Tibial nerve (tissue), 4 donors: ENCODE measurements at places on chromosomes 13 and 19.

DNA sequence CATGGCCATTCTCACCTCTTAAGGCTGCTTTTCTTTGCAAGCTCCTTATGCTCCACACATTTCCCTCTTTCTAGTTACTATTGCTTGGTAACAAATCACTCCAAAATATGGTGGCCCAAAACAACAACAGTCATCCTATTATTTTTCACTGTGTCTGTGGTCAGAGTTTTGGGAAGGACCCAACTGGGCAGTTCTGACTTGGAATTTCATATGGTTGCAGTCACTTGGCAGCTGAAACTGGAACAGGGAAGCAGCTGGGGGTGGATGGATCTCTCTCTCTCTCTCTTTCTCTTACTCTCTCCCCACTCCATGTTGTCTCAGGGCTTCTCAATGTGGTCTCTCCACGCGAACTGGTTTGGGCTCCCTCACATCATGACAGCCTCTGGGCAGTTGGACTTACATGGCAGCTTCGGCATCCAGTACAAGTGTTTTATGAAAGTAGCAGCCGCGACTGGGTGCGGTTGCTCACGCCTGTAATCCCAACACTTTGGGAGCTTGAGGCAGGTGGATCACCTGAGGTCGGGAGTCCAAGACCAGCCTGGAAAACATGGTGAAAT, 39.6 kb downstream of the NUMBL start:
- no peak for DNase-seq

- no peak for DNase-seq
Observed at GRCh38 chr19:44059229-44059628, 7.4 kb downstream of the ZNF223 start.

GRCh38 chr19:5354403-5354802, 13.8 kb upstream of the PTPRS start:
- DNase-seq = no peak

- no peak for DNase-seq
Observed at GRCh38 chr19:29793116-29793727, 18.6 kb upstream of the CCNE1 start.

- no peak for DNase-seq
Observed at GRCh38 chr19:54160182-54160811, 776 bp upstream of the LENG1 start.

DNA sequence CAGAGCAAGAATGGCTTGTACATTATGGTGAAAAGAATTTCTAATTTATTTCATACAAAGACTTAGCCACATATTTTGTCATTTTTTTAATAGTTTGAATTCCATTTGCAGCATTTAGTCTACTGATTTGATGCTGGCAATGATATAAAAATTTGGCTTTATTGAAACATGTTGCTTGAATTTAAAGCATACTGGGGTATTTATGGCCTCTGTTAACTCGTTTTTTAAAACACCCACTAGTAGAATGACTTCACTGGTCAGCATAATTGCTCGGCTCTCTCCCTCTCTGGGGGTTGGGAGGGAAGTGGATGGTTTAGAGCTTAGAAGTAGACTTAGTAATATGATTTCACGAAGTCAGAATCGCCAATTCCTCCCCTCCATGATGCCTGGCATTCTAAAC, 354.9 kb upstream of the HTR2A start:
- no peak for DNase-seq

GRCh38 chr13:76992548-76993001, 694 bp downstream of the CLN5 start:
- DNase-seq = no peak

- DNase-seq = peak; percentile 50
Observed at GRCh38 chr13:40668335-40668734, 1.9 kb upstream of the FOXO1 start.

GRCh38 chr13:93309886-93310523, 83.4 kb downstream of the GPC6 start:
- DNase-seq = no peak

- peak; percentile 78 for DNase-seq
Observed at GRCh38 chr19:17390665-17391370, 3.2 kb downstream of the CCDC194 start.
